Activated gamma-delta T cell (primary cell): ENCODE measurements at places on chromosomes 6 and 20.

DNA sequence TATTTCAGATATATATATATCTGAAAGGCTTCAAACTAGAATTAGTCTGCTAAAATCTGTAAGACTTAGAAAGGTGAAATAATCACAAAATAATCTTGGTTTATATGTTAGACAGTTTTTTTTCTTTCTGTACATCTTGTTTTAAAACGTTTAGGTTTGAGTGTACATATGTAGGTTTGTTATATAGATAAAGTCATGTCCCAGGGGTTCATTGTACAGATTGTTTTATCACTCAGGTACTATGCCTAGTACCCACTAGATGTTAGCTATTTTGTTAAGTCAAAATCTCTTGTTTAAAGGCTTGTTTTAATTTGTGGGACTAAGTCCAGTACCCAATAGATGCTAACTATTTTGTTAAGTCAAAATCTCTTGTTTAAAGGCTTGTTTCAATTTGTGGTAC lies 1339.0 kb upstream of the CITED2 start:
- DNase-seq, result no peak

GRCh38 chr6:128412680-128413079 lies 107.7 kb downstream of the PTPRK start:
- no peak for DNase-seq

- no peak for DNase-seq
Measured at GRCh38 chr20:55961376-55962330, 43.7 kb downstream of the CBLN4 start.

GRCh38 chr6:152401978-152402377 lies 235.2 kb downstream of the SYNE1 start:
- no peak for DNase-seq

- DNase-seq, result no peak
Measured at GRCh38 chr6:168934660-168935627, 318.7 kb downstream of the THBS2 start.

GRCh38 chr6:78340755-78341154 lies 526.6 kb upstream of the IRAK1BP1 start:
- DNase-seq, result no peak

DNA sequence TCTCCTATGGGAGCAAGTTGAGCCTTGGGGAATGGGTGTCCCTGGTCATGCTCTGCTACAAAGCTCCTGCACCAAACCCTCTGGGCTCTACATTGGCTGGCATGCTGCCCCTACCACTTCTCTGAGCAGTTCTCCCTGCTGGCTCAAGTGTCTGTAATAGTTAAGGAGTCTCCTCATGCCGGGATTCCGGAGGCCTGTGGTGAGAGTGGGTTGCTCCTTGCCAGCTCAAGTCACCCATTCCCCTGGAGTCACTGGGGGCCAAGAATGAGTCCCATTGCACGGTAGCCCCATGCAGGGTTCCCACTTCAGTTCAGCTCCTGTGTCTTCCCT lies 173.9 kb downstream of the PRDM13 start:
- DNase-seq, result no peak

DNA sequence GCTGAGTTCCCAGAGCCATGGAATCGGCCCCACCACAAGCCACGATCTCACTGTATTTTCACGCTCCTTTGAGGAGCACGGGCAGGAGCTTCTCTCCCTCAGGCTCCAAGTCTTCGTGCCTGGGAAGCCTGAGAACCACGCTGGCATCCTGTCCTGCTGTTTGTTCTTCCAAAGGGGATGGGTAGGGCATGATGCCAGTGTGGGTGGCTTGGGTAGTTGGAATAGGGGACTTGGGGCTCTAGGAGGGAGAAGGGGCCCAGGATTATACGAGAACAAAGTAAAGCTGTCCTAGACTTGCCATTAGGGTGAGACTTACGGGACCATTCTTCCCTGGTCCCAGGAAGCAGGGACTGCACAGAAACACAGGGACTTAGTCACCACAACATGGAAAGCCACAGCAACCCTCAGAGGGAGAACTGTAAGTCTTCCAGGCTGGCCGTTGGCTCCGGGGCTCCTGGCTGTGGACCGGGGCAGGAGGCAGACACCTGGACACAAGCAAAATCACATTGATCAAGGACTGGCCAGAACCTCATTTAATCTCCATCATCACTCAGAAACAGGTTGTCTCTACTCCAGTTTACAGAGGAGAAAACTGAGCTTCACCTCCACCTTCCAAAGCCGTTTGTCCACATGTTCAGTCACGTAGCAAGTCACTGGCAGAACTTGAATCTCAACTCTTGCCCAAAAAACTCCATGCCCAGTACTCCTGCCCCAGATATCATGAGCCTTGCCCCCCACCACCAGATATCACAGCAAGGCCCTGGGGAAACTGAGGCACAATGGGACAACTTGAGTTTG lies 1.3 kb downstream of the CCN5 start:
- no peak for DNase-seq

- DNase-seq, result no peak
Measured at GRCh38 chr6:108896111-108896661, 48.0 kb downstream of the ARMC2 start.

DNA sequence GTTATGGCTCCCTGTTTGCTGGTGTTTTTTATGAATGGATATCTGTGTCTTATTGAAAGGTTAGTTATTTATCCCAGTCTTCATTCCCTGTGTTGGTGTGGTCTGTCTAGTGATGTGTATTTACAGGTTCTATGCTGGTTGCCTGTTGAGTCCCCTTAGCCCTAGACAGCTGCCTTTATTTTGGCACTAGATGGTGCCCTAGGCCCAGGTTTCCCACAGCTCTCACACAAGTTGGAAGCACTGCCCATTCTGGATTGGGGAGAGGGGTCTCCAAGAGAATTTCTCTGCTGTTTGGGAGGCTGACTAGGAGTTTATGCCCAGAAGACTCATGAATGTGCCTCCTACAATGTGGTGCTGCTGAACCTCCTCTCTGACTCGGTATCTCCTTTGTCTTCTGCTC lies 12.4 kb downstream of the GRM1 start:
- DNase-seq, result no peak

DNA sequence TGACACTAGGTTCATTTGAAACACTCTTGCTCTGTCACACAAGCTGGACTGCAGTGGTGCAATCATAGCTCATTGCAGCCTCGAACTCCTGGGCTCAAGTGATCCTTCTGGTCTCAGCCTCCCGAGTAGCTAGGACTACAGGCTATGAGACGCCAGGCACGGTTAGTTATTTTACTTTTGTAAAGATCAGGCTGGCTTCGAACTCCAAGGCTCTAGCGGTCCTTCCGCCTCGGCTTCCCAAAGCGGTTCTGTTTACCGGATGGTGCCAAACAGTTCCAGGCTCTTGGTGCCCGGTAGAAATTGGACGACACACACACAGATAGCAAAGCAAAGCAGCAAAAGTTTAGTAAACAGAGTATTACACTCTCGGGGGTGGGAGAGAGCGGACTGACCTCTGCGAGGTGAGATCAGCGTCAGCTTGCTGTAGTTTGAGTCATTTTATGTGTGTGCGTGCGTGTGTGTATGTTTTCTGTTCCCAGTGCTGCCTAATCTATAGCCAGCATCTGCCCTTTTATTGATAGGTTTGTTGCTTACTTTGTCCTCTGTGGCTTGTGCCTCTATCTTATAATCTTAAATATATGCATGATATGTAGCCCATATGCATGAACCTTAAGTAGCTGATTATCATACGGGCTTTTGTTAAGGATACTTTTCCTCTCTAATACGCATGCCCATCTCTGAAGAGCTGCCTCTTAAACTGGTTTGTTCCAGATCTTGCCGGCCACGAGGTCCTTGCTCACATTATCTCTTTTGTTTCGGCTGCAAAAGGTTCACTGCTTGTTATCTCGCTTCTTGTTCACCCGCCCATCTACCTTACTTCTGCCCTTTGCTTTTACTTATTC lies 75.2 kb downstream of the OR2B2 start:
- DNase-seq, result no peak

GRCh38 chr6:64459411-64459944 lies 823.9 kb downstream of the PHF3 start:
- no peak for DNase-seq

GRCh38 chr6:3367630-3368029 lies 89.2 kb downstream of the SLC22A23 start:
- no peak for DNase-seq

DNA sequence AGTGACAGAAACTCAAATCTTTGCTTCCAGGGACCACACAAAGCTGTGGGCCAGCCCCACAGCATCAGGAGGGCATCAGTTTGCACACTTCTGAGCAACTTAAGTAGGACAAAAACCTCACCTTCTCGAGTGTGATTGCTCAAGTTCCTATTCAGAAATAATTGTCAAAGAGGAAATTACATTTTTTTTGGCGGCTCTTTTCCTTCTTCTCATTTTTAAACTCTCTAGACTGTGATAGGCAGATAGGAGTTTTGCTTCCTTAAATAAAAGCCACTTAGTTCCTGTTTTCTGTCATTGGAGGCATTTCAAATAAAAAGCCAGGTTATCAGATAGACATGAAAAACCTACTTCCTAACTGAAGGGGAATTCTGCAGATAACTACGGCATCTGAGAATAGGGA lies 11.2 kb upstream of the TAGAP start:
- no peak for DNase-seq

DNA sequence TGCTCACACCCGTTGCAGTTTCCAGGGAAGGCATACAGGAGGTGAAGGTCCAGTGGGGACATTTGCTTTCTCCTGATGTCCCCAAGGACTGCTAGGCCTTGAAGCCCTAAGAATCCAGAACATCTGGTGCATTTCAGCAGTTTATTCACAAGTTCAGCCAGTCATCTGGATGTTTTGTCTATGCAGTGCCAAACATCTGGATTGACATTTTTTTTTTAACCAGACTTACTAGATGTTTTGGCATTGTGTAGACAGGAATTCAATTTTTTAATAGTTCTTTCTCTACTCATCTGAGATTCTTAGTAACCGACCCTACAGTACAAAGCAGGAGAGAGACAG lies 256.2 kb downstream of the CLIC5 start:
- no peak for DNase-seq
